ENCODE measurements at places on chromosomes 4 and X.

GRCh38 chrX:40415675-40416074 is 165.1 kb upstream of the ATP6AP2 start:
- DNase-seq: no peak

DNA sequence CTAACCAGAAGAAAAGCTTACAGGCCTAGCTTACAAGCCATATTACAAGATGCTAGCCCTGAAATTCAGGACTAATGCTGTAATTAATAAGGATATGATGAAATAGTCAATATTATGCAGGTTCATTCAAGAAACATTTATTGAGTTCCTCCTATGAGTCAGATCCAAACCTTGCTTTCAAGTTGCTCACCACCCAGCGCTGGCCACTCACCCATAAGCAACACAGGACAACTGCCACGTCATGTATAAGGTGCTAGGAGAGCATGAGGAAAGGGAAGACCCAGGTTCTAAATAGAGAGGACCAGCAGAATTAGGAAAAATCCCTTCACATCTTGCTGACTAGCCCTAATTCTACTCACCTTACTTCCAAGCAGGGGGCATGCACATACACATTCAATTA is 23.3 kb downstream of the MAML3 start:
- no peak for DNase-seq

DNA sequence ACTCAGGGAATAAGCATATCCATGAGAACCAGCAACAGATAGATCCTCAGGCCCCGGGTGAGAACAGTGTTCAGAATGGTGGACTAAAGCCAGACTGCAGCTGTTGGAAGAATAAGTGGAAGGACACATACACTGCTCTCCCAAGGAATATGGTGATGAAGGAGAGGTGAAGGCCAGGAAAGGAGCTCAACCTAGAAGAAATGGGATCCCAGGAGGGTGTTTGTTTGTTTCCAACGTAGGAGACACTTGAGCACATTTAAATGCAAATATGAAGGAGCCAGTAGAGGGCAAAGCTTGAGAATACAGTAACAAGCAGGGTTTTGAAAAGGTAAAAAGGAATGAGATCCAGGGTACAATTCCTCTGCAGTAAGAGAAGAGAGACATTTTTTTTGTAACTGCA is 42.4 kb upstream of the ATOH1 start:
- no peak for DNase-seq

GRCh38 chrX:130805903-130806302 is 97.1 kb downstream of the ENOX2 start:
- no peak for DNase-seq

DNA sequence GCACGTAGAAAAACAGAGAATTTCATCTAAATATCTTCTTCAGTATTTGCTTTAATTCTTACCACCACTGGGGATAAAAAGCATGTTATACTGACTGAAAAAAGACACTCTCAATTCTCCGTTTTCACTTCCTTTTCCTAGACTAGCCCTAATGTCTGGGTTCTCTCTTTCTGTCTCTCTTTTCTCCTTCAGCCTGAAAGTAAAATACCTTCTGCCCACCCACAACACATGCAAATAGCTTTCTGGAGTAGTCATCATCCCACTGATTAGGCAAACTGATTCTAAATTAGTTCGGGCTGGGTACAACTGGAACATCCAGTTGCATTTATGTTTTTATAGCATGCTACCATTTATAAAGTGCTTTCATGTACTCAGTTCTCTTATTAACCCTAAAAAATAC is 142.4 kb upstream of the ANKRD50 start:
- no peak for DNase-seq

GRCh38 chr4:97984545-97985131 is 158.6 kb downstream of the STPG2 start:
- no peak for DNase-seq

Measured in CD4-positive, alpha-beta T cell treated with Interleukin-4 for 1 hour (primary cell).